Mesendoderm (in vitro differentiated cells): ENCODE measurements at places on chromosomes 11 and 22.
A peak's percentile ranks its signal among the peaks of the same experiment; 100 is the strongest.

GRCh38 chr11:64897381-64898075 is 19.1 kb upstream of the EHD1 start:
- no peak for DNase-seq

GRCh38 chr11:113730887-113731726 is 25.0 kb upstream of the TMPRSS5 start:
- DNase-seq = peak; percentile 69

DNA sequence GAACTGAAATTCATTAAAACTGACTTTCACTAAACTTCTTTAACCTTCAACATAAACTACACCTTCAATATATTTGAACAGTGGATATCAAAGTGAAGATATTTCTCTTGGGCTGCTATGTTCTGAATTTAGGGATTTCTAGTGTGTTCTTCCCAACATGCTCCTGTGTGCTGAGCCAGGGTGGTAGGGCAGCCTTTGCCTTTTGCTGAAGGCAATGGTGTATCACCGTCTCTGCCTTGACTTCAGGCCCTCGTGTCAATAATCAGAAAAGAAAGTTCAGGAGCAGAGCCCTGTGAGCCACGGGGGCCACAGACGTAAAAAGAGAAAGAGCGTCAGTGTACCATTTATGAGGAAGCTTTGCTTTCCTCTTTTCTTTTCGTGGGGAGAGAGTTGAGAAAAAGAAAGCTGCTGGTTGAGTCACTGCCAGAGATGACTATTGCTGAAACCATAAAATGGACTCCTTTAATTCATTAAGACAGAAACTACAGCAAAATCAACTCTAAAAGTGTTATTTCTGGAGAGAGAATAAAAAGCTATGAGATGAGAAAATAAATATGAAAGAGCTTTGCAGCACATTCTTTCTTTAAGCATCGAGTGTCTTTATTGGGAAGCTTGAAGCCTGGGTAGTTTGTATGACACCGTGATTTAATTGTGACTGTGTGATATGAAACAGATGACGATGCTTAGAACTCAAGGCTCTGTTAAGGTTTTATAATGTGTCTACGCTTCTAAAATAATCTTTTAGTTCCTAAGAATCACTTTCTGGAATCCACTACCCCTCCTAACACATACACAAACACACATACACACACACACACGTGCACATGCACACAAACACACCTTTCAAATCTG is 271.8 kb upstream of the MTNR1B start:
- DNase-seq = no peak

GRCh38 chr22:26259510-26259909 is 90.2 kb downstream of the SEZ6L start:
- DNase-seq = peak; percentile 86

DNA sequence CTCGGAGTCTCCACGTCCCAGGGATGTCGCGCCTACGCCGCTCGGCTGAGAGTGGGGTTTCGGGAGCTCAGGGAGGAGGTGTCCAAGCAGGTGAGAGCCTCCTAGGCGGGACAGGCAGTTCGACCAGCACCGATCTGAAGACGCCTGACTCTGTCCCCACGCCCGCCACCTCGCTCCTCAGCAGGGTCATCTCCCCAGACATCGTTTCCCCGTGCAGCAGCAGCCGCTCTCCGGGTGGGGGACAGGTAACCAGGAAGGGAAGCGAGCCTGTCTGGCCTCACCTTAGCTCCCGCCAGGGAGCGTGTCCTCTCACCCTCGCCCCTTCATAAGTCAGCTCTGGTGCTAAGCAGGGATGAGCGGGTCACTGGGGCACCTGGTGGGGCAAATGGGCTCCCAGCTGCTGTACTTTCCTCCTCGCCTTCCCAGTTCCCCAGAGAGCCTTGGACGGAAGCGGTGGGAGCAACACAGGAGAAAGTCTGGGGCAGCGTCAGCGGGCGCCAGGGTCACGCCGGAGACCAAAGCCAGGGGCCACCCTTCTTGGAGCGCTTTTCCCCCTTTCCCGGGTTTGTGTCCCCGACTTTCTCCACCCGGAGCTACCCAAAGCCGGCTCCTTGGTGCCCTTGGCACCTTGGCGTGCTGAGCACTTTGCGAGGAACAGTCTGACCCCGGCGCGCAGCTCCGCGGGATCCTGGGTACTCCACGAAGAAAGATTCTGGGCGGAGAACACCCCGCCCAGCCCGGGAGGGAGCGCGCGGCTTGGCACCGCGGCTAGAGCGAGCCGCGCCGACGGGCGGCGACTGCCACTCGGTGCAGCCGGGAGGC is 1.6 kb downstream of the SPON1 start:
- peak; percentile 47 for DNase-seq

DNA sequence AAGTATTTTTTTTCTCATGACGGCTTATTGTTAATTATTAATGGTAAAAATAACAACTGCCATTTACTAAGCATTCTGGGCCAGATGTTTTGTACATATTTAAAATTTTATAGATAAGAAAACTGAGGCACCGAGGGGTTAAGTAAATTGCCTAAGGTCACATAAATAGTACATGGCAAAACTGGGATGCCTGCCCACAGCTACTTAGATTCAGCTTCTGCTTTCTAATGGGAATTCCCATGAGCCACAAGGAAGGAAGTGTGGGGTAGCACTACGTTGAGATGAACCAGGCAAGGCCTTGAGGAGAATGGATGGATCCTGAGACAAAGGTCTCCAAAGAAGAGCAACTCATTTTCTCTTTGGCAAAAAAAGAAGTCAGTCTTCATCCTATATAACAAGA is 11.9 kb upstream of the PHF21A start:
- DNase-seq = no peak

DNA sequence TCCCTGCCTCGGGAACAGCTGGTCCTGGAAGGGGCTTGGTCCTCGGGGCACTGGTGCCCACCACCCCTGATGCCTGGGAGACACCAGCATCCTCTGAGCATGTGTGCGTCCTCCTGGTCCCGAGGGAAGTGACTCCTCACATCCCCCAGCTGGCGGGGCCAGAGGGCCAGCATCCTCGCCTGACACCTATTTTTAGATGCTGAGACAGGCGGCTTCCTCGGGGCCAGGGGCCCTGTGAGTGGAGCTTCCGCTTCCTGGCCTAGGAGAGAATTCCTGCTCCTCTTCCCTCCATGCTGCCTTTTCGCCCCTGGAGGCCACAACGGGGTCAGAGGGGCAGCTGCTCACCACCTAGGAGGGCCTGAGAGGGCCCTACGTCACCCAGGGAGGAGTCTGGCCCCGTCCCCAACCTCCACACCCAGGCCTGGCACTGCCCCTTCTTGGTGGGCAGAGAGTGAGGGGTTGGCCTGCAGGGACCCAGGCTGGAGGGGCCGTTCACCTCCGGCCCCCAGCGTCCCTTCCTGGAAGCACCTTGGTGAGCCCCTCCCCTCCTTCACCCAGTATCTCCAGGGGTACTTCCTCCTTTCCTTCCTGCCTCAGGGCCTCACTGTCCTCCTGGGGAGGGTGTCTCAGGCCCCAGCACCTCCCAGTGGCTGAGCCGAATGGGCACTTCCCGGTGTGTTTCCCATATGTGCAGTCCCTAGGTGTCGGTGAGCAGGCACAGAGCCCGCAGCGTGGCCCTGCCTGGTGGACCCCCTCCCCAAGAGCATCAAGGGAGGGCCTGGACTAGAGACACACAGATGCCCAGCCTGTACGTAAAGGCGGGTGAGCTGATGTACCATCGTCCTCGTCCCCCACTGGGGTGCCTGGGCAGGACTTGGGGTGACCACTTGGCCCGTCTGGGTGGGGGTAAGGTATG is 6.1 kb downstream of the CD81 start:
- peak; percentile 53 for DNase-seq

GRCh38 chr11:77522215-77522614 is 48.3 kb upstream of the PAK1 start:
- peak; percentile 62 for DNase-seq

GRCh38 chr11:846496-847098 is 3.9 kb downstream of the TSPAN4 start:
- DNase-seq = no peak

DNA sequence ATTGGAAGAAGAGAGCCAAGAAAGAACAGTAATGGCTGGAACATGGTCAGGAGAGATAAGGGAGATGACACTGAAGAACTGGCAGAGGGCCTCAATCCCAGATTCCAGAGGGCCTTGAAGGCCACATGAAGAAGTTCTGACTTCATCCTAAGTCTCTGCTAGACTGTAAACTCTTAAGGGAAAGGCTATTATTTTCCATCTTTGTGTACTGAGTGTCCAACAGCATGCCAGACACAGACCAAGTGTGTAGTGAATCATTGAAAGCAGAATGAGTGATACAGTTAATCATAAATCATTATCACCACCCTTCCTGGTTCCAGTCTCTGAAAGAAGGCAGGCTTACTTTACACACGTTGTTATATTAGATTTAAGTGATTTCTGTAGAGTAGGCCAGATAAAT is 185.3 kb upstream of the C11orf87 start:
- no peak for DNase-seq

GRCh38 chr22:19097518-19097917 is 24.7 kb downstream of the DGCR2 start:
- DNase-seq = no peak

DNA sequence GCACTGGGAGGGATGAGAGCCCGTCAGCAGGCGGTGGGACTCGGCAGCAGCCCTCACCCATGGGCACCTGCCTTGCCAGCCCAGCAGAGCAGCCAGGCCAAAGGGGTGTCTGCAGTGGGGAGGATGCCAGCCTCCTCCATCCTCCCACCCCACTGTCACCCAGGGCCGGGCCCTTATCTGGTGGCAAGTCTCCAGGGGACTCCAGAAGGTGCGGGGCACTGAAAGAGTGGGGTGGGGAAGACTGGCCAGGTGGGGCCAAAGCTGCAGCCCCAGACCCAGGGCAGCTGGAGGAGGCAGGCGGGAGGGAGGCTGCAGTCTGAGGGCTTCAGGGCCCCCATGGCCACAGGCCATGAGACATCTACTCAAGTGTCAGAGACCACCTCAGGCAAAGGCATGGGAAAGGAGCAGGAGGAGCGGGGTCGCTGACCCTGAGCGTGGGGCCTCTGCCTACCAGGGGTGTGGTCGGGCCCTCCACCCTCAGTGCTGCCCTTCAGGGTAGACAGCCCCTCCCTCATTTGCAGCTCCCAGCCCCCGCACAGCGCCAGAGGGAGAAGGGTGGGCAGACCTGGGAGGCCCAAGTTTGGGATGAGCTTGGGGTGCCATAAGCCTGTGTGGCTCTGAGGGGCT is 3.5 kb downstream of the DGCR6L start:
- no peak for DNase-seq
